ENCODE measurements at places on chromosomes 11 and 22.

- H3K4me3 ChIP-seq, result no peak overlapping the region
- no peaks in the 10 kb centered on the region for H3K27me3 ChIP-seq
- H3K27ac ChIP-seq, result no peak overlapping the region
- peak; percentile 22 for DNase-seq
- H3K4me1 ChIP-seq, result no peaks in the 10 kb centered on the region
- no peaks in the 10 kb centered on the region for H3K36me3 ChIP-seq
Observed at GRCh38 chr11:78228467-78228866, 39.7 kb downstream of the USP35 start.

GRCh38 chr11:43282607-43283440 lies 29.0 kb upstream of the API5 start:
- no peaks in the 10 kb centered on the region for H3K36me3 ChIP-seq
- no peaks in the 10 kb centered on the region for H3K4me1 ChIP-seq
- H3K4me3 ChIP-seq, result no peak overlapping the region
- DNase-seq, result no peak
- H3K27ac ChIP-seq, result no peak overlapping the region

DNA sequence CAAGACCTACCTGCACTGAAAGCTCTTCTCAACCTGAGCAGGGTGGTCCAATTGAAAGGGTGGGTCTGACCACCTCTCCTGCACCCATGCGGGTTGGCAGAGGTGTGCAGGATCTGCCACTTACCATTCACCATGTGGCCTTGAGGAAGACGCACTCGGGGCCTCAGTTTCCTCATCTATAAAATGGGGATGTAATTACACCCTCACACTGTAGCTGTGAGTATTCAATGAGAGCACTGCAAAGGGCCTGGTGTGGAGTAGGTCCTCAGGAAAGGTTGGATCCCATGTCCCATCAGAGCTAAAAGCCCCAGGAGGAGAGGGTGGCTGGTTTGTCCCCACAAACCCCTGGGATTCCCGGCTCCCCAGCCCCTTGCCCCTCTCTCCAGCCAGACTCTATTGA lies 557 bp upstream of the TAGLN start:
- no peak overlapping the region for H3K27ac ChIP-seq
- DNase-seq, result no peak
- no peaks in the 10 kb centered on the region for H3K36me3 ChIP-seq
- no peaks in the 10 kb centered on the region for H3K27me3 ChIP-seq
- H3K4me3 ChIP-seq, result peak overlapping the region; percentile 39

GRCh38 chr11:120302001-120302805 lies 22.9 kb upstream of the TLCD5 start:
- H3K4me1 ChIP-seq, result peaks cover 8% of the 10 kb centered on the region
- H3K36me3 ChIP-seq, result no peaks in the 10 kb centered on the region

DNA sequence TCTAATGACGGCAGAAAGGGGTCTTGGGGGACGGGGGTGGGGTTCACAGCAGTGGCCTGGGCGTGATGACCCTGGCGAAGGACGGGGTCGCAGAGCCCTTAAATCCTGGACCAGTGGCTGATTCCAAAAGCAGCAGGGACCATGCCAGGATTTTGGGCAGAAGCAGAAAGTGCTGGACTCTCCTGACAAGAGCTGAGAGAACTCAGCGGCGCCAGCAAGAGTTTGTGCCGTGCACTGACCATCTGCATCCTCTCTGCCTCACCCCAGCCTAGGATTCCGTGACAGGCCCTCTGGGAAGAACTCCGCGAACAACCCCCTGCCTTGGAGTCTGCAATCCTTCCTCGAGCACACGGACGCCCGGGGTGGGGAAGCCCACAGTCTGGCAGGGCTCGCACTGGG lies 644 bp upstream of the NDUFV1 start:
- H3K36me3 ChIP-seq, result peaks cover 9% of the 10 kb centered on the region
- no peak for DNase-seq
- H3K27me3 ChIP-seq, result no peaks in the 10 kb centered on the region
- peaks cover 2% of the 10 kb centered on the region for H3K4me1 ChIP-seq
- peak overlapping the region; percentile 73 for H3K4me3 ChIP-seq
- no peak overlapping the region for H3K27ac ChIP-seq

- DNase-seq, result no peak
- no peak overlapping the region for H3K27ac ChIP-seq
- peaks cover 7% of the 10 kb centered on the region for H3K4me1 ChIP-seq
- H3K4me3 ChIP-seq, result no peak overlapping the region
- H3K27me3 ChIP-seq, result no peaks in the 10 kb centered on the region
Observed at GRCh38 chr22:20922141-20922751, 5.0 kb downstream of the CRKL start.

DNA sequence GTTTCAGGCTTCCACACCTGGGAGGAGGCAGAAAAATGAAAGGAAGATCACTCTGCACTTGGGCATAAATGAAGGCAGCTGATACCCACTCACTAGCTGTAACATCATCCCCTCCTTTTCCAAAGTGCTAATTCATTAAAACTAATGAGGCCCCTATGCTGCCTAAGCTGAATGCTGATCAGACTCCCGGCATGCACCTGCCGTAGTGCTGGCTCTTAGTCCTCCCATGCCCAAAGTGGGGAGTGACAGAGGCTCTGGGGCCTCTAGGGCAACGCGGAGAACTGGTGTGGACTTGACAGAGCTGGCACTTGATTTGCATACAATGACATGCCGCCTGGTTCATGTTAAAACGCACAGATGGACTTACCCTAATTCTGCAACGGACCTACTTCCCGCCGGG lies 96.5 kb upstream of the NCAM1 start:
- no peak for DNase-seq
- no peaks in the 10 kb centered on the region for H3K36me3 ChIP-seq
- no peaks in the 10 kb centered on the region for H3K27me3 ChIP-seq
